Stimulated activated CD8-positive, alpha-beta memory T cell treated with anti-CD3 and anti-CD28 coated beads, Interleukin-2, amount 100 ng/mL, for 48 hours (primary cell): ENCODE measurements at places on chromosomes 1 and 21.

- no peak for DNase-seq
These were observed 82.8 kb upstream of the COL6A1 start for GRCh38 chr21:45898781-45899180.

DNA sequence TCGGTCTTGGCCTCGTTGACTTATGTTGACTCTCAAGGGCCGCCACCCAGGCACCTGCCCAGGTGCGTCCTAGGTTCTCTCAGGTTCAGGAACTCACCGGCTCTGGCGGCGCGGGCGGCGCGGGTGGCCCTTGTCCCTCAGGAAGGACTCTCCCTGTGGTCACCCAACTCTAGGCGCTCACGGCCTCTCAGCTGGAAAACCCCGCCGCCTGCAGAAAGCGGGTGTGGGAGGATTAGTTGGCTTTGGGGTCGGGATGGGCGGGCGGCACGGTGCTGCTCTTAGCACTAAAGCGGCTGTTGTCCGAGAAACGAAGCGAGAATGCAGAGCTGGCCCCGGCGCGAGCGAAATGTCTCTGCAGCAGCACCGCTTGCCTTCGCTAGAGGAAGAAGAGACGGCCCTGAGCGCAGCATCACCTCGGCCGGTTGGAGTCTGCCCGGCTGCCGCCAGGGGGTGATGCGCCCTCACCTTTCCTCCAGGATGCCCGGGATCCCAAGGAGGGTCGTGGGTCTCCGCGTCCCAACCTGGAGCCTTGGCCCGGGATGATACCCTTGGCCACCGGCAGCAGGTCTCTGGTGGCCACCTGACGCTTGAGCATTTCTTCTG lies 8.1 kb upstream of the TADA1 start:
- DNase-seq = no peak

- DNase-seq = no peak
These were observed 244.5 kb downstream of the NEGR1 start for GRCh38 chr1:72037745-72038343.

DNA sequence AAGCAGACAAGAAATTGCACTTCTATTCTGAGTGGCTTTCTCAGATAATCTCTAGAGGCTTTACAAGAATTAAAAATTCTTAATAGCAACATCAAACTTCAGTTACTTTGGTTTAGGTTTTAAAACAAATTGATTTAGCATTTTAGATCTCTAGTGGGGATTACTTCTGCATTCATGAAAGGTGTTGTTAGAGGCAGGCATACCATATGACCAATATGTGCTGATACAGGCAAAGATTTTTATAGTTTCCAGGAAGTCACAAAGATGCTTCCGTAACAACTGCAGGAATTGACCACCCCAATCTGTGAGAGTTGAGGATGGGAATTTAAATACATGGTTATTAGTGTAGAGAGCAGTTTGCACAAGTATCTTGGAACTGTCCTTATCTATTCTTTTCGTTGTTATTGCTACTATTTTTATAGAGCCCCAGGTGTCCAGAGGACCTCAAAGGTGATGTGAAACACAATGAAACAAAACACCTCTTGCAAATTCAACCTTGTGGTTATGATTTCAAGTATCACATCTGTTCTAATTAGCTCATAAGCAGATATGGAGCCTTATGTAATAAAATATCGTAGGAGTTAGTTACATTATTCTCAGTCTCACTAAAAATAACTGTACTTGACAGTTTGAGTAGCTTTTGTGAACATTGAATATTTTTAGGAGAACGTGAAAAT lies 512.7 kb upstream of the ADGRL4 start:
- no peak for DNase-seq

DNA sequence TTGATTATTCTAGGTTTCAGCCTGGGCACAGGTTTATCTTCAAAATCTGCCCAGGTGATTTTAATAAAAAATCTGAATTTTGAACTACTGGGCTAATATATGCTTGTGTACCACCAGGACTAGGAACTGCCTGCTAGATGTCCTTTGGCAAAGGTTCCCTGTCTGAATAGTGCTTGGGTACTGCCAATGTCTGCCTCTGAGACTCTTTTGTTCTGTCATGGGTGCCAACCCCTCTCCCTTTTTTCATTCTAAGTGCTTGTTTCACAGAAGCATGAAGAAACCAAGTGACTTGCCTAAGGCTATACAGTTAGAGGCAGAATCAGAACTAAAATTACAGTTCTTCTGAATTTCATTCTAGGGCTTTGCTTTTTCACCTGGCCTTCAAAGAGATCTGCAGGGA lies 106.3 kb upstream of the CACHD1 start:
- no peak for DNase-seq

DNA sequence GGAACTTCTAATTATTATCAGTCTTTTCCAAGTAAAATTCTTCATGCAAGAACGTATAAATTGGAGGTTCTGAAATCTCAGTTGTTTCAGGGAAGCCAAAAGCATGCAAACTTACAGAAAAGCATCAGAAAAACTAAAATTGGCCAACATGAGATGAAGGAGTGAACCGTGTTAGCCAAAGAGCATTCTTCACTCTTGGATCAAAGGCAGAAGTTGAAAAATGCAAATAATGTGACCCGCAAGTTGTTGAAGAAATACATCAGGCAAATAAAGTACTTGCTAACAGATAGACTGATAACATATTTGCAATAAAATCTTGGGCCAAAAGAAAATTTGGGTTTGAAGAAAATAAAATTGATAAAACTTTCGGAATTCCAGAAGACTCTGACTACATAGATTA lies 29.6 kb downstream of the DIPK1A start:
- no peak for DNase-seq

DNA sequence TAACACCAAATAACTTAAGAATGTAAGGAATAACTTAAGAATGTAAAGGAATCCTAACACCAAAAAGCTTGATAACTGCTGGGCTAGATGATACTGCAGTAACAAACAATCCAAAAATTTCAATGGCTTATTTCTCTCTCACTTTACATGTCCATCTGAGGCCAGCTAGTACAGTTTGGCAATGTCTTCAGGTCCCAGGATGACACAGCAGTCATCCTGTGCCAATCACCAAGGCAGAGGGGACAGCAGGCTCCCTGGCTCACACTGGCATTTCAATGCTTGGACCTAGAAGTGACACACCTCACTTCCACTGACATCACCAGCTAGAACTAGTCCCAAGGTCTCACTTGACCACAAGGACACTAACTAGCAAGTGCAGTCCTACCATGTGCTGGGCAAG lies 15.3 kb downstream of the DNAJC11 start:
- no peak for DNase-seq

DNA sequence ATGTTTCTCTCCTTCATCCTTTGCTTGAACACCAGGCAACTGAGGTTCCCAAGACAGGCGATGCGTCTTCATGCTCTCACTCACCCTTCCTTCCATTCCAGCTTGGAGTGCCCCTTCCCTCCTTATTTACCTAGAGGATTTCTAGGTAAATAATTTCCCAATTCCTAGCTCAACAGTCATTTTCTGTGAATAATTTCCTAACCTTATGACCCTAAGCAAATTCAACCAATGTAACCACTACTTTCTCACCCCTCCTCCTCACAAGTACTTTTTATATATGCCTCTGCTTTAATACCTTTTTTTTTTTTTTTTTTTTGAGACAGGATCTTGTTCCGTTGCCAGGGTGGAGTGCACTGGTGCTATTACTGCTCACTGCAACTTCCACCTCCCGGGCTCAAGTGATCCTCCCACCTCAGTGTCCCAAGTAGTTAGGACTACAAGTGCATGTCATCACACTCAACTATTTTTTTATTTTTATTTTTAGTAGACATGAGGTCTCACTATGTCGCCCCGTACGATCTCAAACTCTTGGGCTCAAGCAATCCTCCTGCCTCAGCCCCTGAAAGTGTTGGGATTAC lies 86.7 kb downstream of the USP24 start:
- DNase-seq = no peak

- DNase-seq = no peak
These were observed 220.1 kb downstream of the ST6GALNAC3 start for GRCh38 chr1:76294482-76295194.

DNA sequence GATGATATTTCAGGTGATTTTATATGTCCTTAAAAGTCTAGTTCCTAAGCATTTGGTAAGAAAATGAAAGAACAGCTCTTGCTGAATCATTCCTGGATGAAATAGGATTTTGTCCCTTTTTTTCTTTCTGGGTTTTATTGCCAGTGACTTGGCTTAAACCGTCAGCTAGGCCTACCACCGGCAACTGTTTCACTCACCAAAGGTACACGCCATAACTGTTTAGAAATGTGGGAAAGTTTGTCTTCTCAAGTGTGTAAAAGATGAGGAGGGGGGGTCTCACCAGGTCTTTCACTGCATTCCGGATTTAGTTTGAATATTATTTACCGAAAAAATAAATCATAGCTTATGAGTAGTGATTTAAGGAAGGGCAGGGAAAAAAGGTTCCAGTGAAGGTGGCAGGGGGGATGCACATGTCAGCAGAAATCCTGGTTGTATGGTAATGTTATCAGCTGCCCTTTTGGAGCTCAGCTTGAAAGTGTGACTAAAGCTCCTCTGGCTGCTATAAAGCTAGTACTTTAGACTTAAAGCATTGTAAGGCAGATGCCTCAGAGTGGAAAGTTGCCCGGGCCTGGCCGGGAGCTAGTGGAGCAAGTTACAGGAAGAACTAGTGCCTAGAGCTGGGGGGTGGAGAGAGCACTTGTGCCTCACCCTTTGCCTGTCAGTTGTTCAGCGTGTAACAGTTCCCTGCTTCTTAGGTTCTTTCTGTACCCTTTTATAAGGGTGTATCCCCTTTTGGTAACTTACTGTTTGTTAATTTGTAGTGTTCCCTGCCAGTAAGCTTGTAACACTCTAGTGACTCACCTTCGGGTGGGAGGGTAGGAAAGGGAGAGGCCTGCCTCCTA lies 3.1 kb downstream of the ATP1A1 start:
- peak; percentile 21 for DNase-seq

DNA sequence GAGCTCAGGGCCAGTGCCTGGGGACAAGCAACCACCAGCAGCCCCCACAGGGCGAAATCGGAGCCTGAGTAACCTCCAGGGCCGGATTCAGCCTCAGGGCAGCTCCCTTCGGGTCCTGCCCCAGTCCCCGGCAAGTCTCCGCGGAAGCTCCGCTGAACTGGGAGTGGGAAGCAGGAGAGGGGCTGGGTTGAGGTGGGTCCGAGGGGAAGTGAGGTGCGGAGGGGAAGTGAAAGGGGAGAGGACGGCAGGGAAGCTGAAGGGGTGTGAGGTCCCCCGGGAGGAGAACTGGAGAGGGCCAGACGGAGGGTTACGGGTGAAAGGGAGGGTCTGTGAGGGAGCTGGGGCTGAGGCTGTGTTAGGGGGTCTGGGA lies 560 bp downstream of the PADI2 start:
- no peak for DNase-seq

DNA sequence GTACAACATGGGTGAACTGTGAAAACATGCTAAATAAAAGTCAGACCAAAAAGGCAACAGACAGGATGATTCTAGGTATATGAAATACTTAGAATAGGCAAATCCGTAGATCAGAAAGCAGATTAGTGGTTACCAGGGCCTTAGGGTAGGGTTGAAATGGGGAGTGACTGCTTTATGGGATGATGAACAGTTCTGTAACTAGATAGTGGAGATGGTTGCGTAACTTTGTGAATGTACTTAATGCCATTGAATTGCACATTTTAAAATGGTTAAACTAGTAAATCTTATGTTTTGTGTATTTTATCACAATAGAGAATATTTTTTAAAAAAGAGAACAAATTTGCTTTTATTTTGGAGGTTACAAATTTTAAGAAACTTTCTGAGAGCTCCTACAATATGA lies 17.4 kb downstream of the ZNF326 start:
- no peak for DNase-seq

DNA sequence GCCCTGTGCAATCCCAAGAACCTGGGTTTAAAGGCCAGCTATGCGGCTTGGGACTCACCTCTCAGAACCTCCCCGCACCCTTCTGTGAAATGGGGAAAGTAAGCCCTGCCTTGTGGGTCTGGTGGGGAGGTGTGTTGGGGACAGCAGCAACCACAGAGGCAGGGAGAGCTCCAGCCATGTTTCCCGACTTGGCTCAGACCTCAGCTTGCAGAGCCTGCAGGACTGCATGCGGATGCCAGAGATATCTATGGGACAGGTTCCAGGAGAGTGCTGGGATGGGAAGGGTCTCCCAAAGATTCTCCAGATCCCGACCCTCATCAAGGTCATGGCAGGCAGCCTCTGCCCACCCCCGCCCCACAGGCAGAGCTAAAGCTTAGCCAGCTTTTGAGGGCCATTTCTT lies 20.2 kb downstream of the PADI1 start:
- no peak for DNase-seq

DNA sequence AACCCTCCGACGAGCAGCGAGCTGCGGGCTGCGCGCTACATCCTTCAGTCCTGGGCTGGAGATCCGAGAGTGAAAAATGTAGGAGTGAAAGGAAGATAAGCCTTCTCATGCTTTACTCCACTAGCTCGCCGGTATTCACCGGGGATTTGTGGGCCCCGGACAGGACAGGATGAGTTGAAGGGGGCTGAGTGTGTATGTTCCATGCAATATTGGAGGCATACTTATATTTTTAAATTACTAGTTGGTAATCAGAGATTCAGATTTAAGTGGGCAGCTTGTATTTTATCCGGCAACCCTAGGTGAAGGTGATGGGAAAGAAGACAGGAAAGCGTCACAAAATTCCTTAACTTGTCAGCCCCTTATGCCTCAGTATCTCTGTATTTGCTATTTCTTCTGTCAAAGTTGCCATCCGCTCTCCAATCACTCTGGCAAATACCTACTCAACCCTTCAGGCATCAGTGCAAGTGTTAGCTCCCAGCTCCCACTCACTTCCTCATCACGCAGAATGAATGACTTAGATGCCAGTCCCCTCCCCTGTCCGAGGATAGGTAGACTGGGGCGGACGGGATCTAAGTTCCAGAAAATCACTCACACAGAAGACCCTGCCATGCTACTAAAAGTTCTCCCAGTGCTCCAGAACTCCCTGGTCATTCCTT lies 503 bp upstream of the PIGM start:
- no peak for DNase-seq

GRCh38 chr1:32250893-32251716 lies at the start of gene LCK:
Gene LCK, plus strand, starts transcription at chr1:32251265. Its CDS starts 23,065 bp downstream, at chr1:32274330.
- DNase-seq = peak; percentile 70

- DNase-seq = no peak
These were observed 20.1 kb downstream of the OR2B11 start for GRCh38 chr1:247437551-247438505.

DNA sequence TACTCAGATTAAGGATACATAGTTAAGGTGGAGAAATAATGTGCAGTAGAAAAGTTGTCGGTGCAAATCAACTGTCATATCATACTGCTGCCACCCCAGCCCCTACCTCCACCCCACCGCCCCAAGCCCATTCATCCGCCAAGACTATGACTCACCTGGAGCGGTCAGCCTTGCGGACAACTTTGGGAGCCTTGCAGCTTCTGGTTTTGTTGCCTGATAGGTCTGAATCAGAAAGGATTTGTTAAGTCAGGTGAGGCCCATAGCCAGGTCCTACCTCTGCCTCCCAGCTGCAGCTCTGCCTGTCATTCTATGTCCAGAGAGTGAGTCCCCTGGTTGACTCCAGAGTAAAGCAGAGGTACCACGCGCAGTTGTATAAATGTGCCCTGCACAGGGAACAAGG lies 12.6 kb downstream of the C1orf162 start:
- DNase-seq = no peak

GRCh38 chr1:89855413-89856123 lies 34.7 kb downstream of the LRRC8D start:
- DNase-seq = no peak

GRCh38 chr1:162672622-162673260 lies 40.5 kb downstream of the DDR2 start:
- no peak for DNase-seq

- DNase-seq = no peak
These were observed 31.6 kb upstream of the ARHGEF10L start for GRCh38 chr1:17507915-17508314.

GRCh38 chr21:37168666-37169065 lies 95.6 kb downstream of the TTC3 start:
- DNase-seq = no peak

- no peak for DNase-seq
These were observed 21.4 kb downstream of the CNIH3 start for GRCh38 chr1:224637515-224637914.
